ENCODE measurements at places on chromosomes 3 and 15. TPM values are rescaled to one million over a fixed set of nuclear protein-coding genes. Genes with fewer than 3 reads are reported as not detected.

DNA sequence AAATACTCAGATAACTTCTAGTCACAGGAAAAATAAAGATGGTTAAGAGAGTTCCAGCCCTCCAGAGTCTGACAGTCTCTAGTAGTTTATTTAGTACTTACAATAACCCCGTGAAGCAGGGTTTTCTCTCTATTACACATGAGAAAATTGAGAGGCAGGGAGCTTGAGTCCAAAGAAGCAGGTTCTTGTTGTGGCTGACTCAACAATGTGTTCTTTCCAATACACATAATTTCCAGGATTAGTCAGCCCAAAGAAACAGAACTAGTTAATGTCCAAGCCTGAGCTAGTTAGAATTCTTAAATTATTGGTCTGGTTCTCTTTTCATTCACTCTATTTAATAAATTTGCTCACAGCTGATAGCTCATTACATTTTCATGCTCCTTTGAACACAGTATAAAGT lies 49.9 kb downstream of the ALDH1A2 start:
- DNase-seq = no peak

DNA sequence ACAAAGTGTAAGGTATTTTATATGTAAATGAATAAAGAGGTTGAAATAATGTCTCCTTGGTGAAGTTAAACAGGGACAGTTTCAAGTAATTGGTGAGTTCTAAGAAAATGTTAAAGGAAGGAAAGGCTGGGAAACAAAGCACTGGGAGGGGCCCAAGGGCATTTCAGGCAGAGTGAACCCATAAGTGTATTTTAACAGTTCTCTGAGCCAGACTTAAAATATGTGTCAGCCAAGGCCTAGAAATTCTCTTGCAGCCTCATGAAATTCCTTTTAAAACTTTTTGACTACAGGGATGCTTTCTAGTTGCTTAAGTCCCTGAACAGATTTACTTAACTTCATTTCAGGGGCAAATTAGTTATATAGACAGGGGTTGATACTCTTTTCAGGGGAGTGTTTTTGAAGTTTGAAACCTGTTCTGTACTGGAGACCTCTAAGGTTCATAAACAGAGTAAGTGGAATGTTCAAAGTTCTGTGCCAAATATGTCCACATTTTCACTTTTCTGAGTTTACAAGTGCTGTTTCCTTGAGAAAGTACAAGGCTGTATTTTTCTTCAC lies 77.6 kb downstream of the GALK2 start:
- no peak for DNase-seq

SNX22 gene
- total RNA-seq = 0.40 TPM

DNA sequence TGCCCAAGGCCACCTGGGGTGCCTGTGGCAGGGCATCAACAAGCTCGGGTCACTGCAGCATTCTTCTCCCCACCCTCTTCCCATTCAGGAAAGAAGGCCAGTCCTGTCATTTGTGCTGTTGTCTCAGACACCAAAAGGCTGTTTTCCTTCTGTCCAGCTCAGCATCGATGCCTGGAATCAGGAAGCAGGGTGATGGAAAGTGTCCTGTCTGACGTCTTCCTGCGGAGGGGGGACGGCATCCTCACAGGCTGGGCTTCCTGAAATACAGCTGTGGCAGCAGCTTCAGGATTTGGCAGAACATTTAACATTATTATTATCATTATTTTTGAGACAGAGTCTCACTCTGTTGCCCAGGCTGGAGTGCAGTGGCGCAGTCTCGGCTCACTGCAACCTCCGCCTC lies 33.0 kb upstream of the ANKDD1A start:
- no peak for DNase-seq

GRCh38 chr15:36601497-36601932 lies 22.1 kb downstream of the CDIN1 start:
- DNase-seq = no peak

COL6A6 gene
- total RNA-seq = not detected

GRCh38 chr15:65851981-65852380 lies 17.3 kb upstream of the RAB11A start:
- DNase-seq = no peak

DNA sequence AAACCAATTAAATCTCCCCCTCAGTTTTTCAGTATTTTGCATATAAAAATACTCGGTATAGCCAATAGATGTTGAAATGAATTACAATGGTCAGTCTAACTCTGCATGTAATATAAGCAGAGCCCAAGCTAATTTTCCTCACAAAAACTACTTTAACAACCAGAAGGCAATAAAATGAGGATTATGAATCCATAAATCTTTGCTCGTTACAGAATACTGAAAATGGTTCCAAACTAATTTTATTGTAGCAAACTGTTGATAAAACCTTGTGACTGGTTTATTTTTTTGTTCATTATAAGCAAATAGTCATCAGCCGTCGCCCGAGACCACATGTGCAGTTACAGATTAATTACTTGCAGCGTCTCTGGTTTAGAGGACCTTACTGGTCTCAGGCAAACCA lies 183.2 kb downstream of the SSR3 start:
- no peak for DNase-seq

ARPIN gene
- 0.02 TPM for total RNA-seq

DNA sequence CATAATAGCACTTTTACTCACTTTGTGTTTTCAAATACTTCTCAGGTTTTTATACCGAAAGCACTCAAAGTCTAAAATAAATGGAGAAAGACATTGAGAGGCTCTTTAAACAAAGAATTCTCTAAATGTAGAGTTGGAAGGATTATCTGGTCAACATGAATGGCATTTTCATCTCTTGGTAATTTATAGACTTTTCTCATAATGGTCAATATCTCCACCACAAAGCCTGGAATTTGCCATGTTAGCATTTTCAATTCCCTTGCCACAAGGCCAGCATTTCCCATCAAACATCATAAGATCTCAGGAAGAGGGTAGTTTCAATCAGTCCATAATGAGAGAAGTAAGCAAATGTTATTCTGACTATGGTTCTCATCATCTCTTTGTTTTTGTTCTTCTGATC lies 293.0 kb downstream of the CADM2 start:
- no peak for DNase-seq

GRCh38 chr15:32877252-32878019 lies 159.6 kb downstream of the GREM1 start:
- DNase-seq = no peak

ARL14 gene
- not detected for total RNA-seq

MYL3 gene
- total RNA-seq = not detected

SEC61A1 gene
- total RNA-seq = 208 TPM

LRTM1 gene
- total RNA-seq = not detected

DNA sequence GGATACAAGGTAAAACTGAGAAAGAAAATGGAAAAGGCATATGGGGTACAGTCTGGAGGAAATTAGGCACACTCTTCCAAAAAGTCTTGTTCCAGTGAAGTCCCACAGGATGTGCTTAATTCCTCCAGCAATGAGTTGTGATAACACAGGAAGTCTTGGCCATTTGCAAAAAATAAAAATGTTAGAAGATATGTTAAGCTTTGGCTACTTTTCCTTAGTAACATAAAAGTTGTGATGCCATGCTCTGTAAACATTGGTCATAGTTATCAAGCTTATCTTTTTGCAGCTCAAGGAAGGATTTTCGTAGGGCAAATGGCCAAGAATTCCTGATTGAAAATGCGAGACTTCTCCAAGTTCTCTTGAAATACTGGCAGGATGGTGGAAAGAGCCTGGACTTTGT lies 26.4 kb downstream of the LNP1 start:
- no peak for DNase-seq

SLCO3A1 gene
- 10.0 TPM for total RNA-seq

GRCh38 chr3:191682961-191683360 lies 222.0 kb downstream of the PYDC2 start:
- DNase-seq = no peak

CMTM8 gene
- 3.3 TPM for total RNA-seq

BRK1 gene
- total RNA-seq = 106 TPM

DNA sequence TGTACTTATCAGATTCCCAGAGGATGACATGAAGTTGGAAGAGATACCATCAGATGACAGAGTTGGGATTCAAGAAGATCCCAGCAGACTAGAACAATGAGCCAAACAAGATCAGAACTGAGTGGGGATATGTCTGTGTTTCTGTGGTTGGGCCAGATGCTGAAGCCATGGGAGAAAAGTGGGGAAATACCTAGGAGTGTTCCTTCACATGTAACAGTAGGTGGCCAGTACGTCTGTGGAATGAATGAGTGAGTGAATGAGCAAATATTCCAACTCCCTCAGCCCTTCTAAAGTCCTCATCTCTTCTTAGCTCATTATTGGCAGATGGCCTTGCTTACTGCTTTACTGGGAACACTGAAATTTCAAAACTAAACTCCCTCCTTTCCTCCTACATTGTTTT lies 32.2 kb upstream of the GREM1 start:
- no peak for DNase-seq

CTXND1 gene
- not detected for total RNA-seq

DNA sequence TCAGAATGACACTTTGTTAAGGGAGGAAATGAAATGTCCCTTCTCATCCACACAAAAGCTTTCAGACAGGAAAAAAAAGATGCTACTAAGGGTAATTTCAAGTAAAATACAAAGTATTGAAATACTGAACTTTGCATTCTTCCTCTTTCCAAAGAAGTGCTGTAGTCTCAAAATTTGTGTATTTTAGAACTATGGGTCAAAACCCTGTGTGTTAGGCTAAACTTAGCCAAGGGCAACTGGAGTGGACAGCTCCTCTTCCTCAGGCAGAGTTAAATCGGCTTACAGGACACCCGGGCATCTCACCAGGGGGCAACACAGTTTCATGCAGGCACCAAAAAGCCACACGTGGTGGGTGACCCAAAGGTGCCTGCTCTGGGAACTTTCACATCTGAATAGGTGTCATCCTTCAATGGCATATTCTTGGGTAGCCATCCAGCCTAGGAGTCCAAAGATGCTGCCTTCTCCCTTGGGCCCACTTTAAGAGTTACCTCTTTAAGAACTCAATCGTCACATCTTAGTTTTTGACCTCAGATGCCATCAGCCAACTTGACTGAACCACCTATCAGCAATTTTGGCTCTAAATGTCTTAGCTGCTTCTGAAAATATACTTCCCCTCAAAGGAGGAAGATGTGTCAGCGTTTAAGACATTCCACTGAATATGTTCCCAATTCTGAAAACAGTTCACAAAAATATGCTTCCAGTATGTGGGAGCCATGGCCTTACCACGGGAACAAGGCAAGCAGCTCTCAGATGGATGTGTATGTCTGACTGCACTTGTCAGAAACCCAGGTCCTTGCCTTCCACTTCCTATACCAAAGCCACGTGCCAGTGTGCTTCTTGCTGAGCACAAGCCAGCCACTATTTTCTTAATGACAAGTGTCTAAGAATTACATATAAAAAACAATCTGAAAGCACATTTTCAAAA lies 32.2 kb upstream of the MUC13 start:
- no peak for DNase-seq

DNA sequence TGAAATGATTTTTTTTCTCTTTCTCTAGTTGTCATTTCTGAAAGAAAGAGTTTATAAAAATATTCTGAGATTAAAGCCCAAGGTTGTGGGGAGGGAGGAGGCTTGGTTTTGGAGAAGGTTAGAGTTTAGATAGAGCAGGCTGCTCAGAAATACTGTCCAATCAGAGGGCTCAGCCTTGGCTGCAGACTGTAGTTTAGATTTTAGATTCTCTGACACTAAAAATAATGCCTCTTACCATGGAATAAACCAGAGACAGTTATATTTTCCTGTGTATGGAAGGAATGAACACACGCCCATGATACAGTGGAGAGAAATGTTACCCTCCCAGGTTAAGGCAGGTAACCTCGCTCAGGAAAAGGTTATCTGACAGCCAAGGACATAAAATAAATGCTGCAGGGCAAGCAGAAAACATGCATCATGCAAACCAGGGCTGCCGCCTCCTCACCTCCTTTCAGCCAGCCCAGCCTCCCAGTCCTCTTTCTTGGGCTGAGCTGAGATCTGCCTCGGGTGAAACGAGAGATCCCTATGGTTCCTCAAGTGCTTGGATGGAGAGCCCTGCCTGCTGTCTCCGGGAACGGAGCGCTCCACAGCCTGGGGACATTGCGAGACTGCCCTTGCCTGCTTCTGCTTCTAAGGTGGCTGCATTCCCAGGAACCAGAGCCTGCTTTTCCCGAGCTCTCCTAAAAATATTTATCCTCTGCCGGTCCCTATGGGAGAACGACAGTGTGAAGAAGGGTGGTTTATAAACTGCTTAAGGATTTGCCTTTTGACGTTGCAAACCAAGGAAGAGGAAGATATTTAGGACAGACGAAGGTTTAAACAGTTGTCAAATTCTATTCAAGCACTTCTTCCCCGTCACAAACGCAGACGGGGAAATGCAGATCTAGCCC lies 848 bp downstream of the NCEH1 start:
- no peak for DNase-seq

Data from CD8-positive, alpha-beta memory T cell (primary cell).